ENCODE measurements at places on chromosomes 2 and 18.

DNA sequence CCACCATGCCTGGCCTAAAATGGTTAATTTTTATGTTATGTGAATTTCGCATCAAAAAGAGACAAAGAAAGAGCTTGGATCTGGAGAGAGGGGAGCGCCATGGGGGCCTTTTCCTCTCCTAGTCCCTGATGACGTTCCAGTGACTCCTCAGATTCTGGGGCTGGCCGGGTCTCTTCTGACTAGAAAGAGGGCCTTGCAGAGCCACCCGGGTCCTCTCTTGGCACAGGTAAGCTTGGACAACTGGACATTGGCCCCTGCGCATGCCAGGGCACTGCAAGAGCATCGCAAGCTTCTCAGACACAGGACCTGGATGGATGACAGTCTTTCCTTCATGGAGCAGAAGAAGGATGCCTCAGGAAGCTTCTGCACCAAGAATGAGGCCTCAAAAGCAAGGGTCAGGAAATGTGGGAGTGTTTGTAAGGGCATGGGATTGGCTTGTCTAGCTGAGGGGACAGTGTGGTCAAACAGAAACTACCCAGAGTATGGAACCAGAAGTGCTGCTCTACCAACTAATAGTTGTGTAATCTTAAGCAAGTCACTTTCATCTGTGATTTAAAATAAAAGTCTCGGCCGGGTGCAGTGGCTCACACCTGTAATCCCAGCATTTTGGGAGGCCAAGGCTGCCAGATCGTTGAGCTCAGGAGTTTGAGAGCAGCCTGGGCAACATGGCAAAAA lies 35.2 kb downstream of the FOSL2 start:
- DNase-seq, result no peak

- DNase-seq, result no peak
Observed at GRCh38 chr2:37080266-37080665, 3.9 kb downstream of the HEATR5B start.

GRCh38 chr2:47269316-47270232 lies 114.5 kb upstream of the STPG4 start:
- no peak for DNase-seq

GRCh38 chr2:145688156-145688555 lies 1168.2 kb upstream of the ZEB2 start:
- DNase-seq, result no peak

- no peak for DNase-seq
Observed at GRCh38 chr2:174300114-174300513, 34.6 kb upstream of the SP9 start.

DNA sequence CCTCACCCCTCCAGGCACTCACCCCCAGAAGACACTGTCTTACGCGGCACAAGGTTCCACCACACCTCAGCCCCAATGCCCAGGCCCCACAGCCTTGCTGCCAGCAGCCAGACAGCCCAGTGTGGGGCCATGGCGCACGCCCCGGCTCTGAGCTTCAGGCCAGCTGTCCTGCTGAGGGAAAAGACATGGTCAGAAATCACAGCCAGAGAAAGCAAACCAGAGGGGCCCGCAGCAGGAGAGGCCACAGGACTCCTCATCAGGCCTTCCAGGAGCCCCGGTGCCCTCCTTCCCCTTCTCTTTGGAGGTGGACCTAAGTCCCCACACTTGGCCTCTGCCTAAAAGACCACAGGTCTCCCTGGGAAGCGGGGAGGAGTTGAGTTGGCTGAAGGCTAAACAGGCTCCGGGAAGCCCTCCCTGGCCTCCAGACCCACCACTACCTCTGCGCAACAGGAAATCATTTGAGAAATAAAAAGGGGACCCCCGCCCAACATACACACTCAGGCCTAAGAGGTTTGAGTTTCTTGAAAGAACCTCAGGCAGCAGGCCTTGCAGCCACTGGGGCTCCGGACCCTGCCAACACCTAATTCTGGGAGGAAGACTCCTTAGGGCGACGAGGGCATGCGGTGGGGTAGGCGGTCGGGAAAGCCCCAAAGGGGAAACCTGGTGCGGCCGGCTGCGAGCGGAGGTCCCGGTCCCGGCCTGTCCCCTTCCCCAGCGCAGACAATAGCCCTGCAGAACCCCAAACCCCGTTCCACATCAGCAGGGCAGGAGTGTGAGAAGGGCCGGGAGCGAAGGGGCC lies 1.9 kb downstream of the SEMA4C start:
- DNase-seq, result no peak

All from stimulated activated CD8-positive, alpha-beta memory T cell treated with anti-CD3 and anti-CD28 coated beads, Interleukin-15, amount 100 ng/mL, for 24 hours (primary cell).